ENCODE measurements at places on chromosomes 11 and 22.

- DNase-seq = no peak
These were observed 1188.2 kb upstream of the RAG2 start for GRCh38 chr11:37786214-37786755.

GRCh38 chr11:6437993-6438392 lies 2.8 kb downstream of the HPX start:
- no peak for DNase-seq

GRCh38 chr11:126355324-126355925 lies at the start of gene ST3GAL4:
ST3GAL4 (plus strand) TSS chr11:126355686; CDS start chr11:126406156, 50,470 bp downstream.
- peak; percentile 94 for DNase-seq

DNA sequence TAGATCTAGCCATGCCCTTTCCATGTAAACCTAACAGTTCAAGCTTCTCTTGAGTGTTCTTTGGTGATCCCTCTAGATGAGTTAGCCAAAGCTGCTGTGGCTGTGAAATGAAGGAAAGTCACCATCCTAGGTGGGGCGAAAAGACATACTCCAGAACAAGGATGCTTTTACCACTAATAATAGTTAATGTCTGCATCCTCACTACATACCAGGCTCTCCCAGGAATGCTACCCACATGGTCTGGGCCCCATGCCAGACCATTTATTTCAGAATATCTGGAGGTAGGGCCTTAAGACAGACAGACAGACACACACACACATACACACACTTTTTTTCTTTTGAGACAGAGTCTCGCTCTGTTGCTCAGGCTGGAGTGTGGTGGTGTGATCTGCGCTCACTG lies 14.7 kb downstream of the ABTB2 start:
- DNase-seq = no peak

- no peak for DNase-seq
These were observed 639 bp downstream of the CRY2 start for GRCh38 chr11:45847911-45848316.

DNA sequence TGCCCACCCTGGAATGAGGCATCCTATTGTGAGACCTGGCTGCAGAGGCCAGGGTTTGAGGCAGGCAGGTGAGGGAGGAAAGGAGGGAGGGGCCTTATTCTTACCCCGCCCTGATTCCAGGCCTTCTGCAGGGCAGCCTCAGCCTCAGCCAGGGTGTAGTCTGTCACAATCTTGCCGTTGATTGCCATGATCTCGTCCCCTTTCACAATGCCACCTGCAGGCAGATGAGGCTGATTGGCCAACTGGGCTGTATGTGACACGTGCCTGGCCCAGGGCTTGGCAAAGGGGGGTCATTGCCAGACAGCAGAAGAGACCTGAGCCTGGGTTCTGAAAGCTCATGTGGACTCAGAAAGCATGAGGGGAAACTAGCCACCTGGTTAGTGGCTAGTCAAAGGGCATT lies 21.4 kb upstream of the ABCC8 start:
- DNase-seq = no peak

Measured in right forelimb (tissue), 1 donor.